Kidney epithelial cell (primary cell): ENCODE measurements at places on chromosomes 5 and 9.

- DNase-seq, result no peak
Measured at GRCh38 chr5:170747851-170748250, 35.7 kb upstream of the GABRP start.

GRCh38 chr5:116534964-116535651 lies 39.5 kb downstream of the SEMA6A start:
- no peak for DNase-seq

- DNase-seq, result no peak
Measured at GRCh38 chr9:14889451-14889850, 20.8 kb downstream of the FREM1 start.

- no peak for DNase-seq
Measured at GRCh38 chr9:125655691-125656410, 51.2 kb downstream of the MAPKAP1 start.

DNA sequence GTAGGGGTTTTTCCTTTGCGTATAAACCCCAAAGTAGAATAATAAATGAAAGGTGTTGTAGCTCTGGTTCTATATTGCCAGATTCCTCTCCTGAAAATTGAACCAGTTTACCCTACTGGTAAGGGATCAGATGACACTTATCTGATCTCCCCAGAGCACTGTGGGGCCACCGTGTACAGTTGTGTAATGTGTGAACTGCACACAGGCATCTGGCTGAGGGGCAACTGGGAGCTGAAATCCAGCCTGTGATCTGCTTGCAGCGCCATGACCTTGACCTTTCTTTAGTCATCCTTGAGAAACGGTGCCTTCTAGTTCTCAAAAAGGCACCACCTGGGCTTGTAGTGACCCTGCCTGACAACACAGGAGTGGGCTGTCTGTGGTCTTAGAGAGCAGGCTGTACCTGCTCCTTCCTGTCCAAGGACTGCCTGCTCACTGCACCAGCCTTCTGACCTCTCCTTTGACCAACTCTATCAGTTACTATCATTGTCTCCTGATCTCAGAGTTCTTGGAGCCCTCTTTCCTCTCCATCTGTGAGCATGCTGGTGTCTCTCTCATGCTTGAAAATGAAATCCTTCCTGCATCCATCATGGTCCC lies 40.2 kb downstream of the PDE6A start:
- no peak for DNase-seq

DNA sequence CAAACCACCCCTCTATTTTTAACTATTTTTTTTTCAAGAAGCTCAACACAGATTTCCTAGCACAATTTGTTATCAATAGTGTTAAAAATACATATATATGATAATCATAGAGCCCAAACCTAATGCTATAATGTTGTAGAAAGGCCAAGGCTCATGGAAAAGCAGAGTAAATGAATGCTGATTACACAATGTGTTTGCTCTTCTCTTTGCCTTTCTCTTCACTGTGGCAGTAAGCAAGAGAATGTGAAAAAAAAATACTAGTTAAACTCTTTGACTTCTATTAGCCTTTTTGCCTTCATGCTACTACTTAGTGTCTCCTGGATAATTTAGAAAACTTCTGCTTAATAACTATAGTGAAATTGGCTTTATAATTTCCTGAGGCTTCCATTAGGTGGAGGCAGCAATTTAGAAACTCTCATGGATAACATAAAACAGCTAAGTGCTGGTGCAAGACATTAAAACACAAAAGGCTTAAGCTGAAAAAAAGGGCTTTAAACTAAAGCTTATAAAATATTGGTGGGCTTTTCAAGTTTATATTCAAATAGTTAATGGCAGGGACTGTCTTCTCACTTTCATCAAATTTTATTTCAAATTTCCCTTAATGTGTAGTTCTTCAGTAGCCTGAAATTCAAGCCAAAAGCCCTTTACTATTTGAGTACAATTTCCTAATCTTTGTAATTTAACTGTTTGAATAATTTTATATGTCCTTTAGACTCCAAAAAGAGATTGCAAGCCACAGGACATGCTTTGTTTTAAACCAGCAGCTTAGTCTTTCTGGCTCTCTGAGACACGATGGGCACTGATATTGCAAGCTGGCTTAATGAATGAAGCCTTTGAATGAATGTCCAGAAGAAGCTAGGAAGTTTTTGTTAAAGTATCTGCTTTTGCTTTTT lies 2031.8 kb upstream of the CDH6 start:
- DNase-seq, result no peak

DNA sequence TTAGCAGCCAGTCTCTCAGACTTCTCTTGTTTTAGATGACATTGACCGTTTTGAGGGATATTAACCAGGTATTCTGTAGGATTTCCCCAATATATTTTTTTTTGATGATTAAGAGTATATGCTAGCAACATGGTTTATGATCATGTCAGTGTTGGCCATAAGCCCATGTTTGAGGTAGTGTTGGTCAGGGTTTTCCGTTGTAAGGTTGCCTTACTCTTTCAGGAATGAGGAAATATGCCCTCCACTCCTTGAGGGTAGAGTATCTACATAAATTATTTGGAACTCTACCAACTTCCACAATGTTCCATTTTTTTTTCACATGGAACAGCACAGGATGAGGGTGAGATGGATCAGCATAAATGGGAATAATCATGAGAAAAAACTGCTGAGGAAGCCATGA lies 188.4 kb upstream of the PRDM9 start:
- DNase-seq, result no peak

- no peak for DNase-seq
Measured at GRCh38 chr5:126811515-126812198, 34.7 kb downstream of the LMNB1 start.

DNA sequence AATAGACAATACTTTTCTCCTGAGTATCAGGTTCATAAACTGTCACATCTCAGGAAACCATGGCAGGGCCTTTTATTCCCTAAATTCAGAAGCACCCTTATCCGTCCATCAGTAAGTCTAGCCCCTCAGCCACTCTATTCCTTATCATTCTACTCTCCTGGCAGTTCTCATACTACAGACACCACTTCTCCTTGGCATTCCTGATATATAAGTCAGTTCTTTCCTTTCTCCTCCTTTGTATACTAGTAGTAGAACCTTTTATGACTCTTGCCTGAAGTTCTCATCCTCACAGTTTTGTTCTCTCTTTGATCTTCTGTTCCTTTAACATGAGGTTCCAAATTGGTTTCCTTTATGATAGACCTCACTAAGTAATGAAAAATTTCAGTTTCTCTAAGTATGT lies 29.3 kb downstream of the GRAMD2B start:
- no peak for DNase-seq
